ENCODE measurements at places on chromosomes 7 and 10.

- DNase-seq = no peak
Measured at GRCh38 chr7:10646194-10646593, 327.5 kb upstream of the PHF14 start.

DNA sequence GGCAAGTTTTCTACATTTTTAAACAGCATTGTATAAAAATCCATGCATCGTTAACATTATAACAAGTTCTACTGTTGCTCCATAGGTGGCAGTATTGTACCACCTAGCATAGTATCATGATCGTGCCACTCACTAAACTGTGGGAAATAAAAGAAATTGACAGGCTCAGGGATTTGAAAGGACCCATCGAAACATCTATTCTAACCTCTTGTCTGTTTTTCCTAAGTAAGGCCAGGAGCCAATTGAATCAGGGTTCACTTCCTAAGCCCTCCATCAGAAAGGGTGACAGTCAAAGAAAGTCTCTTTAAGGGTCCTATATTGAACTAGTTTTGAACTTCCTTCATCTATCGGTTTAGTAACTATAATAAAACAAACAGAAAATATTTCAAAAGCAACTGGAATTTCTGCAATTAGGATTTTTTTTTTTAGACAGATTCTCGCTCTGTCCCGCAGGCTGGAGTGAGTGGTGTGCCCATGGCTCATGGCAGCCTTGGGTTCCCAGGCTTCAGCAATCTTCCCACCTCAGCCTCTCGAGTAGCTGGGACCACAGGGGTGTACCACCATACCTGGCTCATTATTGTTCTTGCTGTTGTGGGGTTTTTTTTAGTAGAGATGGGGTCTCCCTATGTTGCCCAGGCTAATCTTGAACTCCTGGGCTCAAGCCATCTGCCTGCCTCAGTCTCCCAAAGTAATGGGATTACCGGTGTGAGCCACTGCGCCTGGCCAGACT is 9.4 kb downstream of the HACD1 start:
- DNase-seq = no peak

- no peak for DNase-seq
Measured at GRCh38 chr7:44858161-44858560, 10.3 kb upstream of the H2AZ2 start.

GRCh38 chr7:42234736-42235135 is 2.3 kb downstream of the GLI3 start:
- no peak for DNase-seq

- DNase-seq = no peak
Measured at GRCh38 chr7:127650847-127651555, 993 bp upstream of the SND1 start.

GRCh38 chr7:135976312-135977006 is 700 bp downstream of the MTPN start:
- no peak for DNase-seq

GRCh38 chr7:94436018-94436604 is 41.4 kb downstream of the COL1A2 start:
- peak; percentile 67 for DNase-seq

DNA sequence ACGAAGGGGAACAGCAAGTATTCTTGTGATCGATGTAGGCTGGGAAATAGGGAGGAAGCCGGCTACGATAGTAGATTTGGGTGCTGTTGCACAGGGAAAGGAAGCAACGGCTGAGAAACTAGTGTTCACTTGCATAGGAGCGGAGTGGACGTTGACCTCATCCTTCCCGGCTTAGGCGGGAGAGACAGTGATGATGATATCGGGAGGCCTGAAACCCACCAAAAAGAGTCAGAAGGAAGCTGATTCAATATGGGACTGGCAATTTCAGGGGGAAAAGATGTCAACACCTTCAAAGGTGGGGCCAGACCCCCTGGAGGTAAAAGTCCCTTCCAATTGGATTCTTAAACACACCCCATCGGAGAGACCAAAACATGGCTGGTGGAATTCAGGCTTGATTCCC is 61.3 kb downstream of the CARD11 start:
- DNase-seq = no peak

DNA sequence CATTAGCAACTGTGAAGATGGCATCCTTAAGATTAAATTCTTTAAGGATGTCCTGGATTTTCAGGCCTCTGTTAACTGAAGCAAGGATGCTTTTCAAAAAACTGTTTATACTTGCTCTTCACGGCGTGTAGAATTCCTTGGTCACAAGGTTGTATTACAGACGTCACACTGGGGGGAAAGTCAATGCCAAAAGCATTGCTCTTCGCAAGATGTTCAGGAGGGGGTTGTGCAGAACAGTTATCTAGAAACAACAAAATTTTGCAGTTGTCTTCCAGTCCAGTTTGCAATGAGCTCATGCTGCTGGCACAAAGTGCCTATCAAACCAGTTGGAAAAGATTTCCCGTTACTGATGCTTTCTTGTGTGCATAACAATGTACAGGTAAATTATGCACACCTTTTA is 8.2 kb upstream of the KIF20B start:
- no peak for DNase-seq

DNA sequence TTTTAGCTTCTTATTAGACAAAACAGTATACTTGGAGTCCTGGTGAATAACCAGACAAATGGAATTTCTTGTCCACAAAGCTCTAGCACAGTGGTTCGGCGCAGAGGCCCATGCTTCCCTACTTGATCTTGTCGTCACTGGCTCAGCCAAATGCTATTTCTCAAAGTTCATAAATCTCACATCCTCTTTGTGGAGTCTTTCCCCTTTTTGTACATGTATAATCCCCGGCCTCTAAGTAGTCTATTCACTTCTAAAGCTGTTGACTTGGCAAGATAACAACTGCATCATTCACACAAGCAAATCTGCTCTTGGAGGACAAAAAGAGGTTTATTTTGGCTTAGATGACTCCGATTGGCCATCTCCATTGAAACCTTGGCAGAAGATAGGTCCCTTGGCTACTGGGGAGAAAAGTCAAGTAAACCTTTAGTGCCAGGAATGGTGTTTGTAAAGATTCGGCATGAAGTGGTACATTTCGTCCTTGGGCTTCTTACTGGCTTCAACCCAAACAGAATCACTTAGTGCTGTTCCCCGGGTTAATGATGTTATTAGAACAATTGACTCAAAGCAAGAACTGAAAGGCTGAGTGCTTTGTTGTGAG is 5.1 kb upstream of the AKR1E2 start:
- DNase-seq = no peak

DNA sequence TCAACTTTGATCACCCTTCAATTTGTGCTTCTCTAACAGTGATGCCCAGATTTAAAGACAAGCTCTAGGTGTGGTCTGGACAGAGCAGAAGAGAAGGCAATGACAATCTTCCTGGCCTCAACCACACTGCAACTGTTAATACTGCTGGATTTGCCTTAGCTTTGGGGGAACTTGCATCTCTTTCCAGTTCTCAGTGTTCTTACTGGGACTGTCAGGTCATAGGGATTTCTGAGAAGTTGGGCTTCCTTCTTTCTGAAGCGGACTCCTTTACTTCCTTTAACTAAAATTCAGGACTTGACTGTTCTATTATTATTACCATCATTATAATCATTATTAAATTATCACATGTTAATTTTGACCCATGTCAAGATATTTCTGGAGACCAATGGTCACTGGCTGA is 80.8 kb downstream of the OSBPL3 start:
- DNase-seq = no peak

- no peak for DNase-seq
Measured at GRCh38 chr10:78772986-78773530, 295.7 kb upstream of the ZMIZ1 start.

Data from substantia nigra (tissue), 51 donors.